ENCODE measurements at places on chromosomes 2 and 18.

DNA sequence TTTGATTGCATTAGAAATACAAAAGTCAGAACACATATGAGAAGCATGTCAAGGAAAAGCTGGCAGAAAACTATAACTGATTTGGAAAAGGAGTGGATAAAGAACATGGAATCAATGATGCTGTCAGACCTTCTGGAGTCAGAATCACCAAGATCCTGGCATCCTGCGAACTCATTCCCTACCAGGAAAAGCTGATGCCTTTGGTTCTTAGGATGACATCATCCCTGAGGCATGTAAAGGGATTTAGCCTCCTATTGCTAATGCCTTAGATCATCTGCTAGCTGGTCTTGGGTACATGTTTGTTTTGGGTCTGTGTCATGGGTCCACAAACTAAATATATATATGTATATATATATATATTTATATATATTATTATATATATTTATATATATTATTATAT is 680.7 kb downstream of the EPHA4 start:
- no peak for DNase-seq
- no peaks in the 10 kb centered on the region for H3K36me3 ChIP-seq
- peaks cover 44% of the 10 kb centered on the region for H3K4me1 ChIP-seq
- H3K4me3 ChIP-seq, result no peak overlapping the region
- H3K27me3 ChIP-seq, result no peaks in the 10 kb centered on the region

GRCh38 chr2:78589871-78590270 is 435.6 kb upstream of the REG3G start:
- H3K27ac ChIP-seq, result no peak overlapping the region
- peaks cover 4% of the 10 kb centered on the region for H3K4me1 ChIP-seq
- no peak for DNase-seq
- no peaks in the 10 kb centered on the region for H3K27me3 ChIP-seq
- no peaks in the 10 kb centered on the region for H3K36me3 ChIP-seq
- H3K4me3 ChIP-seq, result no peak overlapping the region

GRCh38 chr2:173666171-173666888 is 298.8 kb downstream of the SP3 start:
- peaks cover 14% of the 10 kb centered on the region for H3K4me1 ChIP-seq
- H3K27me3 ChIP-seq, result no peaks in the 10 kb centered on the region
- no peak for DNase-seq
- no peak overlapping the region for H3K27ac ChIP-seq
- no peak overlapping the region for H3K4me3 ChIP-seq

DNA sequence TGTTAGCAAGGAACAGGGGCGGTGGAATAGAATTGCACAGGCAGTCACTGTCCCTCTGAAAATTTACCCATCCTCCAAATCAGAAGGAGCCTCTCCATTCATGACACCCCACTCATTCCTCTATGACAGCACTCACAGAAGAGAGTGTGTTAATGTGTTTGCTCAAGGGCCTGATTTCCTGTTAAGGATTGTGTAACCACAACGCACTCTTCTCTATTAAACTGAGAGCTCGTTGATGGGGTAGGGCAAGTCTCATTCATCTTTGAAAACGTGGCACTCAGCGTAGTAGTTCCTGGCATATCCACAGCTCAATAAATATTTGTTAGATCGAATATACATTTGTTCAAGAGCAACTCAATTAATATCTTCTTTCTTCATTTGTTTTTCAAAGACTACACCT is 106.4 kb downstream of the VAPA start:
- no peak overlapping the region for H3K27ac ChIP-seq
- DNase-seq, result no peak
- no peaks in the 10 kb centered on the region for H3K27me3 ChIP-seq
- no peak overlapping the region for H3K4me3 ChIP-seq

- peaks cover 7% of the 10 kb centered on the region for H3K36me3 ChIP-seq
- no peak overlapping the region for H3K27ac ChIP-seq
- peaks cover 72% of the 10 kb centered on the region for H3K4me1 ChIP-seq
- H3K4me3 ChIP-seq, result peak overlapping the region; percentile 72
- peaks cover 35% of the 10 kb centered on the region for H3K27me3 ChIP-seq
- DNase-seq, result no peak
Observed at GRCh38 chr2:219508971-219509779, 5.1 kb upstream of the ASIC4 start.
